HS-5 (cell line): ENCODE measurements at places on chromosomes 2 and 18.
A peak's percentile ranks its signal among the peaks of the same experiment; 100 is the strongest.

GRCh38 chr2:163417596-163418337 is 318.0 kb downstream of the FIGN start:
- DNase-seq: no peak

DNA sequence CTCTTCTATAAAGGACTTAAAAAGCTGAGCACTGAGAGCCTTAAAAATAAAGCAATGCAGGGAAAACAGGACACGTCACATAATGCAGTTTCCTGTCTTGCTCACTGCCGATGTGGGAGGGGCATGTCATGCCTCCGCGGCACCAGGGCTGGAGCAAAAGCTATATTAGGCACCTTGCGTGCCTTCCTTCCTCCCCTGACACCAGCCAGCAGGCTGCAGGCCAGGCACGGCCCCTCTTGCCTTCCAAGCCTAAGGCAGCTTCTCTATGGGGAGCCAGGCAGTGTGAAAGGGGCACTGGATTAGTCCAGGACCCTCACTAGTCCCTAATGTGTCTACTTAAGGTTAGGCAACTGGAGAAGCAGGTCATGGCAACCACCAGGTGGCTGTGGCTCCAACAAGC is 26.3 kb downstream of the MRPL35 start:
- DNase-seq: no peak

DNA sequence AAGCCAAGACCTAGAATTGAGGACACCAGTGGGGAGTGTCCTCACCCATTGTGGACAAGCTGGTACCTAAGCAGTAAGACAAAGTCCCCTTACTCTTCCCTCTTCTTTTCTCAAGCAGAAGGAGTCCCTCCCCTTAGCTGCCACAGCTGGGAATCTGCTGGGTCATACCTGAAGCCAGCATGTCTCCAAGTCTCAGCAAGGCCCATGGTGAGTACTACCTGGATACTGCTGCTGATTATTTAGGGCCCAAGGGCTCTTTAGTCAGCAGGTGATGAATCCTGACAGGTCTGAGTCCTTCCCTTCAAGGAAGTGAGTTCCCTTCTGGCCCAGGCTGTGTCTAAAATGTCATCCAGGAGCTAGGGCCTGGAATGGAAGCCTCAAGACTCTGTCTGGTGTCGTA is 198.6 kb upstream of the STK17B start:
- no peak for DNase-seq

DNA sequence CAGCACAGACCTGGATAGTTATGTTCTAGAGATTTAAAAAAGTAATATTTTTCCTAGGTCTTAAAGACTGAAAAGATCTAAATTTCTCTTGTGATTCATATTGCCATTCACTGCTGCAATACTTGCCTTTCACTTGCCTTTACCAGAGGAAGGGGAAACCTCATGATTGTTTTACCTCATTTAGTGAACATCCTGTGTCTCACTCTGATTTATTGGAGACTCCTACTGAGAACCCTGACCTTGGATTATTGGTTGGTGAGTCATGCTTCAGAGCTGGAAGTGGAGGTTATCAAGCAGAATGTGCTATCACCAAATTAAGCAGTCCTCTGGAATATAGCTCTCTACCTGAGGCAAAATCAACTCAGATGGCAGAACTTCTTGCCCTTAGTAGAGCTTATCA is 500.5 kb downstream of the TSN start:
- peak; percentile 87 for DNase-seq

- DNase-seq: no peak
These were observed 25.4 kb upstream of the ACADL start for GRCh38 chr2:210250622-210251021.

DNA sequence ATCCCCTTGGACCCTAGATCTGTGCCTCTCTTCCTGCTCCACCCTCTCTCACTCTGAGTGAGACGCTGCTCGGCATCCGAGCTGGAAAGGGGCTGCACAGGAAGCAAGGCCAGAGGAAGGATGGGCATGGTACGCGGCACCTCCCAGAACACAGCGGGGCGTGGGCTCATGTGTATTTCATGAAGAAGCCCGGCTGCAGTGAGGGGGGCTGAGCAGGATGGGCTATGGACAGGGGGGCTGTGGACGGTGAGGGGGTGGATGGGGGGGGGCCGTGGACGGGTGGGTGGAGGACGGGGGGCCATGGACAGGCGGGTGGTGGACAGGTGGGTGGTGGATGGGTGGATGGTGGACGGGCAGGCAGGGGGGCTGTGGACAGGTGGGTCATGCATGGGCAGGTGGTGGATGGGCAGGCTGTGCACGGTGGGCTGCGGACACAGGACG is 28.5 kb downstream of the SLC66A2 start:
- no peak for DNase-seq

DNA sequence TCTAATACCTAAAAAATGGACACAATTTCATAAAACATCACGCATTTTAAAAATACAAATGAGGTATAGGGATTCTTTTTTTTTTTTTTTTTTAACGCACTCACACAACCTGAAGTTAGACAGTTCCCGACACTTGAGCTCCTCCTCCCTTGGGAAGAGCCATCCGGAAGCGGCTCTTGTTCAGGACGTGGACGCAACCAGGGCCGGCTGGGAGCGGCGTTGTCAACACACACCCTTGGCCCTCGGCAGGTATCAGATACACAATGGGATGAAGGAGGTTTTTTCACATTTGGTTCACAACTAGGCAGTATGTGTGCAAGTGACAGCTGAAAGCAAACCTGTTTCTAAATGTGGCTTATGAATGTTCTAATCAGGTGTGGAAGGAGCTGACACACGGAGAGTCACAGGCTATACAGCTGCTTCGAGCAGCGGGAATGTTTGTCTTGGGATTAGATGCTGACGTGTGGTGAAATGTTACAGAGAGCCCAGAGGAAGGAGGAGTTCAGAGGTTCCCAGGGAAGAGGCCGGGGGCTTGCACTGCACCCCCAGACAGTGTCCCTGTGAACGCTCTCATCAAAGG is 111.1 kb downstream of the PXDN start:
- no peak for DNase-seq

DNA sequence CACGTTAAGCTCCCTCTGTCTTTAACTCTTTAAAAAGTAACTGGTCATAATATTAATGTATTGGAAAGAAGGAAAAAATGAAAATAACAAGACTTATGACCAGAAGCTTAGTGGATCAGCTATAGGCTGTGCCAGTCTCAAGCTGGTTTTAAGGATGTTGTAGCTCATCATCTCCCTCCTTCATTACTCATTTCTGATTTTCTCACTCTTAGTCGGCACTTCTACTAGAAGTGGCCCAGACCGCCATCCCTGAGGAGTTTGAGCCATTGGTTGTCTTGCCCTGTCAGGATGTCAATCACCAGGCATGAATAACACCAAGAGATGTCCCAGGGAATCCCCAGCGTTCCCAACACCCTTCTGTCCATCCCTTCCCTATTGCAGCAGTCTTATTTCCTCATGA is 151.5 kb downstream of the ASXL3 start:
- no peak for DNase-seq

DNA sequence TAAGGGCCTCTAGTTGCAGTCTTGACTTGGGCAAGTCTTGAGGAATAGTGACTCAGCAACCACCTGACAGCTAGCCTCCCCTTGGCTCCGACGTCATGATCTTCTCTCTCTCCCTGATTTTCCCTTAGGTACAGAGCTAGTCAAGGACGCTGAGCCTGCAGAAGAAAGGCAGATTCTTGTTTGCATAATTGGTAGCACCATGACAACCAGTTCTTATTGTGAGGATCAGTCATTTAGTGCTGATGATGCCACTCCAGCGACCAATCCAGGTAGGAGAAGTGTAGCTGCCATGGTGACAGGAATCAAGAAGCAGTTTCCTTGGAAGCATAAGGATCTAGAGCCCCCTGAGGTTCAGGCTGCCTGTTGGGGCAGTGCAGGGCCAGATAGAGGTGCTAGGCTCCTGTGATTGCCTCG is 2.8 kb upstream of the RESP18 start:
- DNase-seq: no peak

GRCh38 chr18:11115276-11115675 is 34.1 kb downstream of the PIEZO2 start:
- DNase-seq: peak; percentile 31

GRCh38 chr2:36993841-36994620 is 27.7 kb upstream of the STRN start:
- no peak for DNase-seq

DNA sequence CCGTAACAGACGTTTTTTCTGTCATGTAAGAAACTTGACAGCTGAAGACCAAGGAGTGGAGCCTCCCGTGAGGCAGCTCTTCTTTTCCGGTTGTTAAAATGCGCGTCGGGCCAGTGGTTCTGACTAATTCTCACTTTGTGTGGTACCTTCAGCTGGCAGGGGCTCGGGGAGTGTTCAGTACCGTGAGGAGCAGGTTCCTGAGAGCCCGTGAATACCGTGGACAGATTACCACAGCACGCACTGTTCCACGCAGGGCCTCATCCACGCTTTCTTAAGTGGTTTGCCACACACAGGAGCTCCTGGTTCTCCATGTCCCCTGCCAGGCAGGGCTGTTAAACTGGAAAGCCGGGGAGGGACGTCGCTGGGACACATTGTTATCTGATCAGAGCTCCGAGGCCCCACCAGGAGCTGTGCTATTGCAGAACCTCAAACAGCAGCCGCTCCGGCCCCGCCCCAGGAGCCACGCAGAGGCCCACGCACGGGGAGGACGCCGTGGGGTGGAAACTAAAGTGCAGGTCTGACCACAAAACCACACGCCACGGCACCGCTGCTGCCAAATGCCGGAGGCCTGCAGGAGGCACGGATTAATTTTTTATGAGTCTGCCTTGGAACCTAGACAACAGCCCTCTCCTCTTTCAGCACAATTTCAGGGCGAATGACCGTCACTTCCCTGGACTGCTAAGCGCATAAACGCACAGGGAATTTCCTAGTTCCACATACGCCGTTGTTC is 43.3 kb downstream of the NFATC1 start:
- no peak for DNase-seq

- no peak for DNase-seq
These were observed 19.0 kb downstream of the CLUL1 start for GRCh38 chr18:615773-616172.

DNA sequence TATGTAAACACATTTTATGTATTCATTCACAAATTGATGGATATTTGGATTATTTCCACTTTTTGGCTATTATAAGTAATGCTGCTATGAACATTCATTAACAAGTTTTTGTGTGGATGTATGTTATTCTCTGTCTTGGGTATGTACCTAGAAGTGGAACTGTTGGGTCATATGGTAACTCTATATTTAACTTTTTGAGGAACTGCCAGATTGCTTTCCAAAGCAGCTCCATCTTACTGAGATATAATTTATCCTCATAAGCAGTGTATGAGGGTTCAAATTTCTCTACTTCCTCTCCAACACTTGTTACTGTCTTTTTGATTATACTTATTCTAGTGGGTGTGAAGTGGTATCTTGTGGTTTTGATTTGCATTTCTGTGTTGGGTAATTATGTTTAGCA is 7.1 kb upstream of the EML6 start:
- DNase-seq: no peak

- DNase-seq: no peak
These were observed 46.6 kb downstream of the ZNF532 start for GRCh38 chr18:58911241-58911640.
